ENCODE measurements at places on chromosomes 7 and 10.
A peak's percentile ranks its signal among the peaks of the same experiment; 100 is the strongest.

DNA sequence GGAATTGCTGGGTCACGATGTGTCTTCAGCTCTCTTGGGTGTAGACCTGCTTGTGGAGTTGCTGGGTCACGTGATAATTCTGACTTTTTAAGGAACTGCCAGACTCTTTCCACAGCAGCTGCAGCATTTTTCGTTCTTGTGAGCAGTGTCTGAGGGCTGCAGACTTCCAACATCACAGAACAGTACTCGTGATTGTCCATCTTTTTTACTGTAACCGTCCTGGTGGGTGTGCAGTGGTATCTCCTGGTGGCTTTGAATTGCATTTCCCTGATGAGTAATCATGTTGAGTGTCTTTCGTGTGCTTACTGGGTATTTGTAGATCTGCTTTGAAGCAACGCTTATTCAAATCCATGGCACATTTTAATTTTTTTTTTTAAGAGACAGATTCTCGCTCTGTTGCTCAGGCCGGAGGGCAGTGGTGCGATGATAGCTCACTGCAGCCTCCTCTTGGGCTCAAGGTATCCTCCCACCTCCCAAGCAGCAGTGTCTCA, 22.7 kb downstream of the INPP5A start:
- no peak for DNase-seq

DNA sequence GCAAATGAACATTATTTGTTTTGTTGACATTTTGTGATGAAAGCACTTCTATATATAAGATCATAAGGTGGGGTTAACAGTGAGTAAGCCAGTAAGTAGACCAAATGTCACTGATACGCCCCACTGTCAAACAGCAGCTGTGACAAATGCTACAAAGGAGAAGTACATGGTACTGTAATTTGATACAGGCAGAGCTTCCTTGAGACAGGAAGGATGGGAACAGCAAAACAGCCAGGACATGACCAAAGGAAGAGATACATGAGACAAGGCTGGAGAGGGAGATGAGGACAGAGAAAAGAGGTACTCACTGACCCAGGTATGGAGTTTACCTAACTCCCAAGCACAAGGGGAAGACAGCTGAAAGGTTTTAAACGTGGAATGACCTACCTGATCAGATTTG, 127.0 kb downstream of the SRPK2 start:
- DNase-seq = no peak

- DNase-seq = no peak
Observed at GRCh38 chr10:89652806-89653370, 7.8 kb upstream of the PANK1 start.

DNA sequence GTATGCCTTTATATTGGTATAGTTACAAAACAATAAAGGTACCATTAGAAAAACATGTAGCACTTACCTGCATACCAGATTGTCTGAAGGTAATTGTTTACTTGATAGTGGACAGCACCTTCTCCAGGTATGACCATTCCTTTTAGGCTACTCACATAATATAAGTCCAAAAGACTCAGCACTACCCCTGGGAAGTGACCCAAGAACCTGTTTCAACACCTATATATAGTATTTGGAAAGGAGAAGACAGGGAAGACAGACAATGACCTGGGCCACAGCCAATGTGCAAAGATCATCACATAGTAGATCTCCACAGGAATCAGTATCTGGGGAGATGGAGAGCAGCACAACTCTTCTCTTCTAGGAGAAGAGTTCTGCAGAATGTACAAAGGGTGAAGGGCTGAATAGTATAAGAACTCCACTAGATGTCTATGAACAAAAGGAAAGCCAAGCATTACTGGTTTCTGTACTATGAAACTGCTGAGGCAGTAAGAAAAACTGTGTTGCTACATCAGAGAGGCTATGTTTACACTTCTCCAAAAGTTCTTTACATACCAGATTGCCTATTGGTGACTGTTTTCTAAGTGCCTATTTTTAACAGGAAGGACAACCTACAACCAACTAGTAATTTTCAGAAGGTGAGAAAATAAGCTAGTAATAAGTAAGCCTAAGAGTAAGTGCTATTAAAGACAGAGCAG, 159.2 kb downstream of the BTAF1 start:
- no peak for DNase-seq

DNA sequence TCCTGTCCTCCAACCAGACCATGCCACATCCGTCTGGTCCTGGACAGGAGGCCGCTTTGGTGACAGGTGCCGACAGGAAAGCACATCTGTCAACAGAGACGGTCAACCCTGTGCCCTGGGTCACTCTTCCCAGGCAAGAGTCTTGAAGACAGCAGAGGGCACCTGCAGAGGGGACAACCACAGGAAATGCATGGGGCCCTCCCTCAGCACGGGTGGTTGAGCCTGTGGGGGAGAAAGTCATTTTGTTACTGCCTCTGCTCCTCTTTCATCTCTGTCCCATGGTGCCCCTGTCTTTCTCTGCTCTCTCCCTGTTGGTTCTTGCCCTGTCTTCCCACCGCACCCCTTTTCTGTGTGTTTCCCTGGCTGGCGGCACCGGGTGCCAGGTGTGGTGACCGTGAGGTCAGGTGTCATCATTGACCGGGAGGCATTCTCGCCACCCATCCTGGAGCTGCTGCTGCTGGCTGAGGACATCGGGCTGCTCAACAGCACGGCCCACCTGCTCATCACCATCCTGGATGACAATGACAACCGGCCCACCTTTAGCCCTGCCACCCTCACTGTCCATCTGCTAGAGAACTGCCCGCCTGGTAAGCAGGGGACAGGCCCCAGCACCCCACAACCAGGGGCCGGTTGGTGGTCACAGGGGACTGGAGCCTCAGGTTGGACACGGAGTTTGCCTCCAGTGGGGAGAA, 17.6 kb upstream of the VSIR start:
- peak; percentile 23 for DNase-seq

- DNase-seq = no peak
Observed at GRCh38 chr7:157752832-157753291, 416.1 kb downstream of the DNAJB6 start.

GRCh38 chr10:86958901-86959736, 720 bp downstream of the SNCG start:
- DNase-seq = no peak

DNA sequence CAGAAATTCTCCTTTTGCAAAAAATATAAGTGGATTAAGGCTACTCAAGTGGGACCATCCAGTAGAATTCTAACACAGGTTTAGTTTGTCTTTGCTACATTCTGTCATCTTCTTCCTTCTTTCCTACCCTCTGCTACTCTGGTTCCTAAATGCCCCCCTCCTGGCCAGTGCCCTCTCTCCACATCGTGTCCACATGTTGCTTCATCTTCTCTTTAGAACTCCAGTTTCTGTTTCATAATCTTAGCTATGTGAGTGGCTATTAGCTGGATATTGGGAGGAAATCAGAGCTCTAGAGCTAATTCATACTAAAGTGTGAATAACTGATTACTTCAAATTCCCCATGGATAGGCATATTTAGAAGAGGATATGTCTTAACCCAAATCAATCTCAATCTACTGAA, 528.5 kb downstream of the LRMDA start:
- DNase-seq = no peak

GRCh38 chr7:35762781-35763180, 38.1 kb upstream of the SEPTIN7 start:
- DNase-seq = no peak

DNA sequence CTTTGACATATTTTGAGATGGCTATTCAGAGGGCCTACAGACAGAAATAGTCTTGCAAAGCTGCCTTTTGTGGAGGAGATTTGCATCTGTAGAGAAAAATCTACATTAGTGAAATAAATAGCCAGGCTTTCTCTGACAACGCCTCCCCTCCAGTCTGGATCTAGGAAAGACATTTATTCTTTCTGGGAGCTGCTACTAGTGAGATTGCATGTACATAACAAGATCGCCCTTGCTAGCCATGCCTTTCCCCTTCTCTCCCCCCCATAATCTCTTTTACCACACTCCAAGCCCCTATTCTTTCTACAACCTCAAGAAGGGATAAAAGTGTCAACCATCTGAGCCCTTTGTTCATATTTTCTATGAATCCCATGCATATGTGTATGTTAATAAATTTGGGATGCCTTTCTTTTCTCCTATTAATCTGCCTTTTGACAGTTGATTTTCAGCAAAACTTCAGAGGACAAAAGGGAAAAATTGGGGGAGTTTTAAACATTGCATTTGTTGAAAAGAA, 194.2 kb downstream of the SNX13 start:
- DNase-seq = no peak

DNA sequence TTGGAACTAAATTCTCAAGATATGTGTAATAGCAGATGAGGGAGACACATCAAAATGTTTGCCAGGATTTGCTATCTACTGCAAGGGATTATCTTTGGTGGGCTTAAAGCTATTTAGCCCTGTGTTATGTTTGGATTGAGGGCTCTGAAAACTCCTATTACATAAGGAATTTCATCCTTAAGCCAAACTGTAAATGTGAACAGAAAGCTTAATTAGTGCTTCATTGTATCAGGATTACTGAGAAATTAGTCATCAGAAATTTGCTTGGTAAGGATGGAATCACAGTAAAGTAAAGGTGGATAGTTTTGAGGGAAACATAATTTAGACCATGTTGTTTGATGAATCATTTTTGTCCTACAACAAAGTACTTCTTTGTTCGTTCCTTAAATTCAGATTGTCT, 8.3 kb downstream of the ANKRD7 start:
- DNase-seq = no peak

GRCh38 chr7:54705436-54705835, 53.6 kb downstream of the SEC61G start:
- DNase-seq = peak; percentile 2

- no peak for DNase-seq
Observed at GRCh38 chr7:127477295-127478023, 85.0 kb upstream of the ZNF800 start.

DNA sequence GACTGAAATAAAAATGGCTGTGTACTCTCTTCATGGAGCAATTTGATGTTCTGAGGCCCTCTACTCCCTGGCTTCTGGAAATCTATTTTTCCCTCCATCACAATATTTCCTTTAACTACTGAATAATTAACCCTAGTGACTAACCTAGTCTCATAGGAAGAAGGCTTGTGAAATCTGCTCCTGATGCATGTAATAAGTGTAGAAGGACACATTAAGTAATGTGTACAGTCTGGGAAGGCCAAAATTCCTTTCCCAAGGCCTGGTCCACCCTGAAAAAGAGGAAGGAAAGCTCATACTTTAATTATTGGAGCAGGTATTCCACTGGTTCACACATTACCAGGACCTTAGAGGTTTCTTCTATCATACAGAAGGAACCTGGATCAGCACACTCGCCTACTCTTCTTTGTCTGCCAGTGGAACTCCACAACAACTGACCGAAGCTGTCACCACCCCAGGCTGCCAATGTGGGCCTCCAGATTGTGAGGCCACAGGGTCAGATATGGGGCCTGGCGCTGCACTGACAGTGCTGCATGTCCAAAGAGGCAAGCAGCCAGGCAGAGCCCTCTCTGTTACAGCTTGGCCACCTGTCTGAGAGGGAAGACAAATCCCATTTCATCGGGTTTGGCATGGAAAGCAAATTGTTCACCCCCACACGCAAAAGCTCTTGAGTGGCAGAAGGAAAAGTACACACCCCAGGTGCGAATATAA, 54.4 kb upstream of the FAM133B start:
- no peak for DNase-seq

GRCh38 chr10:131181456-131181855, 130.1 kb downstream of the TCERG1L start:
- no peak for DNase-seq

- DNase-seq = peak; percentile 36
Observed at GRCh38 chr10:99560277-99561126, 27.8 kb downstream of the NKX2-3 start.

- no peak for DNase-seq
Observed at GRCh38 chr10:51171946-51172345, 97.7 kb downstream of the PRKG1 start.

DNA sequence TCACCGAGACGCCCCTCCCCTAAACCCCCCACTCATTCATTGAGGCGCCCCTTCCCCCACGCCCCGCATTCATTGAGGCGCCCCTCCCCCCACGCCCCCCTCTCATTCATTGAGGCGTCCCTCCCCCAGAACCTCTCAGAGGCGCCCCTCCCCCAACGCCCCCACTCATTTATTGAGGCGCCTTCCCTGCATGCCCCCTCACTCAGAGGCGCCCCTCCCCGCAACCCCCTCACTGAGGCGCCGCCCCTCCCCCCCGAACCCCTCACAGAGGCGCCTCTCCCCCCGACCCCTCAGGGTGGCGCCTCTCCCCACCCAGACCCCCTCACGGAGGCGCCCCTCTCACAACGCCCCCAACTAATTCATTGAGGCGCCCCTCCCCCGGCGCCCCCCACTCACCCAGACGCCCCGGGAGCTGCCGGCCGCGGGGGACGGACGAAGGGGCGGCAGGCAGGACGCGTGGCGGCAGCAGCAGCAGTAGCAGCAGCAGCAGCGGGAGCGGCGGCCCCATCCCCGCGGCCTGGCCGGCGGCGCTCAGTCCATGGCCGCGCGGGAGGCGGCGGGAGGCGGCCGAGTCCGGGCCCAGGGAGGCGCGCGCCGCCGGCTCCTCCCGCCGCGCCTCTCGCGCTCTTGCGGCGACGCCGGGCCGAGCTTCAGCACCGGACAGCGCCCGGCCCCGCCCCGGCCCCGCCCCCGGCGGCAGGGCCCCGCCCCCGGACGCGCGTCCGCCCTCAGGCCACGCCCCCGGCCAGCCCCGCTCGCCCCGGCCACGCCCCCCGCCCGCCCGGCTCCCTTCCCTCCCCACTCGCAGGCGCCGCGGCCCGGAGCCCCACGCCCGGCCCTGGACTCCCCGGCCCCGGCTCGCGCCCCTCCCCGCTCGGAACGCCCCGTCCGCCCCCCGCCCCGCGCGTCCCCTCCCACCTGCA, at the start of gene PTPRN2:
Gene PTPRN2, minus strand, starts transcription at position 662 of the 923 bp plus-strand sequence.
- DNase-seq = peak; percentile 62

DNA sequence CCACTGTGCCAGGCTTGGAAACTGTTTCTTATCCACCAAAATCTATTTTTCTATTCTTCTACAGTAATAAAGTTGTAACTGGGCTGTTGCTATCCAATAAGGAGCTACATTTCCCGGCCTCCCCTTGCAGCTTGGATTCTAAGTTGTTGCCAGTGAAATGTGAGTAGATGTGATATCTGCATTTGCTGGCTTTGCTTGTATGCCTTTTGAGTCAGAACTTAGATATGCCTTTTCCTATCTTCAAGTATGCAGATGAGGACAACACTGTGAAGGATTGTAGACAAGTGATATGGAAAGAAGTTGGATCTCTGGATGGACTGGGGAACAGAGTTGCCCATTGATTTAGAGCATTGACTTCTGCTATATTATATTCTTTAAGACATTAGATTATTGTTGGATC, 236.9 kb downstream of the REEP3 start:
- DNase-seq = no peak

DNA sequence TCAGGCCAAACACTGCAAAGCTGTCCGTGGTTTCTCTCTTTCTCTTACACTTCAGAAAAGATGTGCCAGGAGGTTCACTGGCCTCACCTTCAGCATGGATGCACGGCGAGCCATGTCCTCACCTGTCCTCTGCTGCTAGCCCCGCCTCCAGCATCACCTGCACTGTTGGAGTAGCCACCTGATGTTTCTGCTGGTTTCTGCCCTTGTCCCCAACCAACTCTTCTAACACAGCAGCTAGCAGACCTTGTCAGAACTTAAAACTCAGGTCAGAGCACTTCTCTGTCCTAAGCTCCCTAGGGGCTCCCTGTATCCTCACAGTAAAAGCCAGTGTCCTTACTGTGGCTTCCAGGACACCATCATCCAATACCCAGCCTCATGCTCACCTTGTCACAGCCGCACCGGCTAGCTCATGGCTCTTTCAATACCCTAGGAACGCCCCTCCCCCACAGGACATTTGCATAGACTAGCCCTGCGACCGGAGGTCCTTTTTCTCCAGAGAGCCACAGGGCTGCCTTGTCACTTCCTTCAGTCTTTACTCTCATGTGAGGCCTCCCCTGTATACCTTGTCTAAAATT, 15.2 kb downstream of the PALD1 start:
- DNase-seq = peak; percentile 20

Data from activated CD4-positive, alpha-beta T cell treated with anti-CD3 and anti-CD28 coated beads, Interleukin-10, Interleukin-2, amounts not matched to agents 100 ng/mL and 50 ng/mL, durations not matched to agents 16 hours and 8 hours (primary cell).